ENCODE measurements at places on chromosomes 16 and 17.

DNA sequence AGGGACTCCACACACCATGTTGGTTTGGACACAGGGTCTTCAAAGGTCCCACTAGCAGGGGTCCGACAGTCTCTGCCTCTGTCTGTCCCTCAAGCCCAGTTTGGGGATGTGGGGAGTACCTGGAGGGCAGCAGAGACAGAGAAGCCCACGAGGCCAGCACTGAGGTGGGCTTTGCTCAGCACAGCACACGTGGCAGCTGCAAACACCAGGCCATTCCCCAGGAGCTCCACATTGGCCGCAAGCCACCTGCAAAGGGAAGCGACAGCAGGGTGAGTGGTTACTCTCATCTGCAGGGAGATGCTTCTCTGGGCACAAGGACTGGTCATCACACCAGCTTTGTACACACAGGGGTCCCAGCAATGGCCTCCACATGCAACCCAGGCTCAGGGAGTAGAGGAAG, 62.0 kb downstream of the ABCC6 start:
- no peak for DNase-seq

DNA sequence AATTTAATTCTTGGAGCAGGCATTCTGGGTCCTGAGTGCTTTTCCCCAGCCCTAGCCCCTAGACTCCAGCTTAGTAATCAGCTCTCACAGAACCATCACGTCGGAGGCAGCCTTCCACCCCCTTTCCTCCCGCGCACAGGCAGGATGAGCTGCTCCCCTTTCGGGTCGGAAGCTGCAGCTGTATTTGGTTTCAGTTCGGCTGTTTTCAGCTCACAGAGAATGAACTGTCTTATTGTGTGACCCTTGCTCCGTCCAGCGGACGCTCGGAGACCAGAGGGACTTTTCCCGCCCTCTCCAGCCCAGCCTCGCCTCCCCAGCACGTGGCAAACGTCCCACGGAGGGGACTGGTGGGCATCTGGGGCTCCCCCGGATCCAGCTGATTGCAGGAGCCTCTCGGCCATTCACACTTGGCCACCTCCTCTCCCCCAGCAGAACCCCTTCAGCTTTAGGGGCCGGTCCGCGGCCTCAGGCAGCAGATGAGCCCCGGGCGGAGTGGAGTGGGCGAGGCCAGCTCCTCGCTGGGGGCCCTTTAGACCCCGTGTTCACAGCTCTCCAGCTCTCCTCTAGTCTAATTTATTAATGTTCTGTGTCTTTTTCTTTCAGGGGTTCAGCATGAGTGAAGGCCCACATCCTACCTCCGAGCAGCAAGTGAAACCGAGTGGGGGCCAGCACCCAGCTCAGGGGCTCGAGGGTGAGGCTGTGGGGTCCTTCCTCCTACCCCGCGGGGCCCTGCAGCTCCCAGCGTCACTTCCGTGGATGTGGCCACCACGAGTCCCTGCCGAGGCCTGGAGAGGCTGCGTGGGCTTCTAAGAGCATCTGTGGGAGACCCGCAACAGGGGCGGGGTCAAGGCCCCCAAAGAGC, 863 bp upstream of the UTS2R start:
- DNase-seq: no peak

- DNase-seq: no peak
These were observed 10.1 kb upstream of the WDR45B start for GRCh38 chr17:82658331-82658730.

DNA sequence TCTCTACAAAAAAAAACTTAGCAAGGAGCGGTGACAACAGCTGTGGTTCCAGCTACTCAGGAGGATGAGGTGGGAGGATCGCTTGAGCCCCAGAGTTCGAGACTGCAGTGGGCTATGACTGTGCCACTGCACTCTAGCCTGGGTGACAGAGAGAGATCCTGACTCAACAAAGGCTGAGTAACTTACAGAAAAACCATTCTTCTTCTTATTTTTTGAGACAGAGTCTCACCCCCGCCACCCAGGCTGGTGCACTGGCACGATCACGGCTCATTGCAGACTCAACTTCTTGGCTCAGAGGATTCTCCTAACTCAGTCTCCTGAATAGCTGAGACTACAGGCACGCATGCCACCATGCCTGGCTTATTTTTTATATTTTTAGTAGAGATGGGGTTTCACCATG, 56.0 kb downstream of the CYB5D2 start:
- no peak for DNase-seq

GRCh38 chr16:73019457-73020362, 28.2 kb downstream of the ZFHX3 start:
- no peak for DNase-seq

Measured in iPS DF 6.9 (cell line).